ENCODE measurements at places on chromosomes 1 and 21.

DNA sequence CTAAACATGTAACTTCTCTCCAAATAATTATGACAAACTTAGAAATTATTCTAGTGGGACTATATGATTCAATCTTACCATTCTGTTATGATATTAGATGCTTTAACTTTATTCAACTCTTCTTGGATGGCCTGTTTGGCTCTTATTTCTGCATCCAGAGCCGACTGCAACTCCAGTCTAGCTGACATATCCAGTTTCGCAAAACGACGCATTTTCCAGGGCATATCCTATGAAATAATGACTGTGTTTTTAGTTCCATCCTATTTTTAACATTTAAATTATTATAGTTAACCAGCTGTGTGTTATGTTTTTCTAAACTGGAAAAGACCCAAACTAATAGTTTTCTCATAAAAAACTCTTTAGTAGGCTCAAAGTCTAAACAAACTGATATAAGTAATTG is 133.7 kb downstream of the COQ8A start:
- no peak for DNase-seq

DNA sequence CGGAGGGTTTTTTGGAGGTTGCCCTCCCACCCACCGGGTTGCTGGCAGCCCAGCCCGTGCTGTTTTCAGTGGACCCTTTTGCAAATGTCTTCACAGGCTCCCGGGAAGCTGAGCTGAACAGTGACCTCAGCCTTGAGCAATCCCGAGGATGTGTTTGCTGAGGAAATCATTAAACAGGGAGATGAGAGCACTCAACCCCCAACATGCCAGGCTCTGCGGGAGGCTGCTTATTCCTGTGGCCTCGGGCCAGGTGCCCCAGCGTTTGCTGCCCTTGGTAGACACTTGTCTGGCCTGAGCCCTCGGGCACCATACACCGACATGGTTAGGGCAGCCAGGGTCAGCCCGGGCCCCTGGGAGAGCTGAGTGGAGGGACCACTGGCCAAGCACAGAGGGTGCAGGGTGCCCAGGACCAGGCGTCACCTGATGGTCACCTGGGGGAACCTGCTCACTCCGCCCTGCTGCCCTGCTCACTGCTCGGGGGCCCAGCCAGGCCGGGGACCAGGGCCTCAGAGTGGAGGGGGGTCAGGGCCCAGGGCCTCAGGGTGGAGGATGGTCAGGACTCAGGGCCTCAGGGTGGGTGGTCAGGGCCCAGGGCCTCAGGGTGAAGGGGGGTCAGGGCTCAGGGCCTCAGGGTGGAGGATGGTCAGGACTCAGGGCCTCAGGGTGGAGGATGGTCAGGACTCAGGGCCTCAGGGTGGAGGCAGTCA is 42.5 kb upstream of the POFUT2 start:
- DNase-seq, result no peak

DNA sequence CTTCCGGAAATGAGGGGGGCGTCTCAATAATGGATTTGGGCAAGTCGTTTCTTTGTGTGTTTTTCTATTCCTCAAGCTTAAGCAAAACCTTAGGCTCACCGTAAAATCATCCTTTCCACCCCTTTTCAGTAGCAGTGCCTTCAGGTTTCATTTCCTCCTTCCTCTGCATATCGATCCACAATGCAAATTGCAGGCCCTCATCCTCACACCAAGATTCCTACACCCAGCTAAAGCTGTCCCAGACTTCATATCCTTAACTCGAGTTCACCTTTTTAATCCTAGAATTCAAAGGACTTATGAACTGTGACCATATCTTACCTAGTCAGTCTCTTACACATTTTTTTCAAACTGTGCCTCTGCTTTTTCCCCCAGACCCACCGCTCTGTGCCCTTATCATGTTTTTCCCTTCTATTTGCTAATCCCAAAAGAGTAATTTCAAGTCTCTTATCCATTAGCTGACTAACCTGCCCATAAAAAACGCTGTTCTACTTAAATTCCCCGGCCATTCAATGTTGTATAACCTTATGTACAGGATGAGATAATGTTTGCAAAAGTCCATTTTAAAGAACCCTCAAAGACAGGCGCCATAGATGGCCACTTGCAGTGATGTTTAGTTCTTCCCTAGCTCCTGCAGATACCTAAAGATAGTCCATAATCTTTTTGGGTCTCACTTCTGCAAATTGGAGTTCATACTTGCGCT is 1.5 kb downstream of the AKIRIN1 start:
- DNase-seq, result peak; percentile 45

DNA sequence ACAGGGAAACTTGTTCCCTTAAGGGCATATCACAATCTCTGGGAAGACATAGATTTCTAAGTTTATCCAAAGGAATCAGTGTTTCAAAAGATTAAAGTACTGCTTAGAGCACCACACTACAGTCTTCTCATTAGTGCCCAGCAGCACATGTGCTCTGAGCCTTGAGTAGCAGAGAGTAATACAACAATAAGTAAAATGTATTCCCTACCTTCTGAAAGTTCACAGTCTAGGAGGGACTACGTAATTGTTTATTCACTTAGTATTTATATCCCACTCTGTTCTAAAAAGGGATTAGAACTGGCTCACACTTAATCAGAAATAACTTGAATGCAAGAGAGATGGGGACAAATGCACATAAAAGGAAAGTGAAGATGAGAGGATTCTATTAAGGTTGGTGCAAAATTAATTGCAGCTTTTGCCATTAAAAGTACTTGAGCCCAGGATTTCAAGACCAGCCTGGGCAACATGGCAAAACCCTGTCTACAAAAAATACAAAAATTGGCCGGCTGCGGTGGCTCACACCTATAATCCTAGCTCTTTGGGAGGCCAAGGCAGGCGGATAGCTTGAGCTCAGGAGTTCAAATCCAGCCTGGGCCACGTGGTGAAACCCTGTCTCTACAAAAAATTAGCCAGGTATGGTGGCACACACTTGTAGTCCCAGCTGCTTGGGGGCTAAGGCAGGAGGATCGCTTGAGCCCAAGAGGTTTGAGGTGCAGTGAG is 9.0 kb downstream of the SYNC start:
- DNase-seq, result no peak

DNA sequence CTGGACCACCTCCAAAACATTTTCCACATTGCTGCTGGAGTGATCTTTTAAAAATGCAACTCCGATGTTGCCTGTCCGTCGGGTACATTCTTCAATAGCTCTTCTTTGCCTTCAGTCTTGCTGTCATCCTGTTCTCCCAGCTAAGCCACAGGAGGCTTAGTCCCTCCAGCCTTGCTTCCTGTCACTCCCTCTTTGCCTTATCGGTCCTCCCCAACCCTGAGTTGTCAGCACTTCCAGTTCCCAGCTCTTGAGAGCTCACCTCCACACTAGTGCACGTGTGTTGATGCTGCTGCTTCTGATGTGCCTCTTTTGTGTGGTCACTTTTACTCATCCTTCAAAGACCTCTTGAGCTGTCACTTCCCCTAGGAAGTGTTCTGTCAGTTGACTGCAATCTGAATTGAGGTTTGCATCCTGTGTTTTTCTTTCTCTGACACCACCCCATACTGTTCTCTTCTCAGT is 15.3 kb downstream of the UCK2 start:
- peak; percentile 38 for DNase-seq

DNA sequence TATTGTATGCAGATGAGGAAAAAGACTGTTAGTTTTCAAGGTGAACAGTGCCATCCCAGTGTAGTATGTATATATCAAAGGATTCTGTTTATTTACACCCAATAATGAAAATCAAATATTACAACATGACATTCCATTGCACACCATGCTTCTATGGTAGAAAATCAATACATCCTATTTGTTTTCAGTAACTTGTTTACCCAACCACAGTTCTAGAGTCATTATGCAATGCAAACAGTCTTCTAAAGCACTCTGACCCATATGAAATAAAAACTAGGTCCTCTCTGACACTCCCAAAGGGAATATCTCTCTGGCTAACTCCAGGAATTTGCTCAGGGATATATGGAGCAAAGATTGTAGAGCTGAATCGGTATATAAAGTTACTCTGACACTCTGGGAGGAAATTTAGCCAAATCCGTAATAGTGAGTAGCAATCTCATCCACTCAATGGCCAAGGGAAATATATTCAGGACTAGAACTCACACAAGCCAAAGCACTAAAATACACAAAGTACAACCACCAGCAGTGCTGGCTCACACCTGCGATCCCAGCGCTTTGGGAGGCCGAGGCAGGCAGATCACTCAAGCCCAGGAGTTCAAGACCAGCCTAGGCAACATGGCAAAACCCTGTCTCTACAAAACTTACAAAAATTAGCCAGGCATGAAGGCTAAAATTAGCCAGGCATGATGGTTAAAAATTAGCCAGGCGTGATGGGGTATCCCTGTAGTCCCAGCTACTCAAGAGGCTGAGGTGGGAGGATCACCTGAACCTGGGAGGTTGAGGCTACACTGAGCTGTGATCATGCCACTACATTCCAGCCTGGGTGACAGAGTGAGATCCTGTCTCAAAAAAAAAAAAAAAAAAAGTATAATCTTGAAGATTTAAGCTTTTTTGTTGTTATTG is 75.2 kb downstream of the RERE start:
- no peak for DNase-seq

DNA sequence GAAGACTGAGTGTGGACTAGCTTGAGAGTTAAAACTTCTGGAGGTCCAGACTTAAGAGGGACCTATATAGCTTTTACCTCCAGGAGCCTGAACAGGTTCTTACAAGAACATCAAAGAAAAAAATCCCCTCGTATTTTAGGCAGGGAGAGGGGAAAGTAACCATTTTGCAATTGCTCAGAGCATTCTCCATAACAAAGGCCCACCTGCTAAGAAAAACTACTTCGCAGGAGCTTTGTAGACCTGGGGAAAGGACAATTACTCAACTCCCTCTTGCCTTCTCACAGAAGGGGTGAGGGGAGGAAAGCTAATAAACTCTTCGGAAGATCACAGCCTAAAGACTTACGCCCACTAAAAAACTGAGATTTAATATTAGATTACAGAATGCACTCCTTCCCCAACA is 86.3 kb downstream of the RERE start:
- DNase-seq, result no peak

- DNase-seq, result peak; percentile 85
These were observed 93.2 kb downstream of the CTH start for GRCh38 chr1:70504176-70504820.

DNA sequence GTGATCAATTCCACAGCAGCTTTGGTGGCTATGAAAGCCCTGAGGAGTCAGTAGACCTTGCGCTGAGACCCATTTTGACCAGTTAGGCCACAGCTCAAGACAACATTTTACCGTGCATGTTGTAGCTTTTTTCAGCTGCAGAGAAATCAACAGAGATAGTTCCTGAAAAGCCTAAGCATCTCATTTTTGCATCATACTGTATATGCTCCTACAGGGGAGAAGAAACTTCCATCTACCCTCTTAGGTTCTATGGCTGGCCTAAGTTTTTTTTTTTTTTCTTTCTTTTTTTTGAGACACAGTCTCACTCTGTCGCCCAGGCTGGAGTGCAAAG is 24.8 kb upstream of the EYA3 start:
- DNase-seq, result no peak

DNA sequence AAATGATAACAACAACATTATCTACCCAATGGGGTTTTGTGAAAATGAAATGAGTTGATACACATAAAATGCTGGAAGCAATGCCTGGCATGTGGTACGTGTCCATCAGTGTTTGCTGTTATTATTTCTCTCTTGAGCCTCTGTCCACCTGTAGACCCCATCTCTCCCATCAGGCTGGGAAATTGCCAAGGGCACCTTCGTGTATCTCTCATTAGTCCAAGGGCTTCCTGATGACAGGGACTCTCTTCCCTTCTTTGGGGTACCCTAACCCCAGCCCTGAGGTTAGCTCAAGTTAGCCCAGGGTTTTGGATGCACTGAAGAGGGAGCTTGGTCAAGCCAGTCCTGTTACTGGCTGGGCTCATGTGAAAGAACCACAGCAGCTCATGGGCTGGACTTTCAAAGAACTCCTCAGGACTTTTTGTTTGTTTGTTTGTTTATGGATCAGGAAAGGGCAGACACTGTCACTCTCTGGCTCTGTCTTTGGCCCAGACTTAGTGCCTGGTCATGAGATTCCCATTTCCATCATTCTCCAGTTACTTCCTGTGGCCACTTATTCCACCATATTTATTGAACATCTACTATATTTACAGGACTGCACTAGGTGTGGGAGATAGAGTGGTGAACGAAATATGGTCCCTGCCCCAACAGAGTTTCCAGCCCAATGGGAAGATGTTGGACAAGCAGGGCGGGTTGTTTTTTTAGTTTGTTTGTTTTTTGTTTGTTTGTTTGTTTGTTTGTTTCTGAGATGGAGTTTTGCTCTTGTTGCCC is 57.4 kb downstream of the NAV1 start:
- DNase-seq, result no peak

- no peak for DNase-seq
These were observed 3.3 kb downstream of the TMEM53 start for GRCh38 chr1:44670751-44671640.

DNA sequence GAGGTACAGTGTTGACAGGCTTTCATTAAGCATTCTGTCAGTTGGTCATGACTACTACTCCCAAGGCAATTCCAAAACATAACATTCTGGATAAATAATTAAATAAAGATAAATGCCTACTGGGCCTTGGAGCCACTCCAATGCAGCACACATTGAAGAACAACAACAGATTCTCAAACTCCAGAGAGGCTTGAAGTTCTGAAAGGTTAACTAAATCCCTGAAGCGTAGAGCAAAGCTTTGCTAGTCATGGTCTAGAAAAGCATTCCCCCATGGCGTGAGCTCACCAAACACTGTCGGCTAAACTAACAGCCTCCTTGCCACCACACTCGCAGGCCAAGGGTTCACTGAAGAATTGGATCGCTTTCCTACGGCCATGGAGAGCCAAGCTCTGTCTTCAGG is 268.0 kb downstream of the ATG4C start:
- DNase-seq, result no peak

GRCh38 chr1:45444609-45445131 is 46.3 kb downstream of the TESK2 start:
- no peak for DNase-seq

- DNase-seq, result no peak
These were observed 80.8 kb upstream of the RAB4A start for GRCh38 chr1:229190057-229190575.

DNA sequence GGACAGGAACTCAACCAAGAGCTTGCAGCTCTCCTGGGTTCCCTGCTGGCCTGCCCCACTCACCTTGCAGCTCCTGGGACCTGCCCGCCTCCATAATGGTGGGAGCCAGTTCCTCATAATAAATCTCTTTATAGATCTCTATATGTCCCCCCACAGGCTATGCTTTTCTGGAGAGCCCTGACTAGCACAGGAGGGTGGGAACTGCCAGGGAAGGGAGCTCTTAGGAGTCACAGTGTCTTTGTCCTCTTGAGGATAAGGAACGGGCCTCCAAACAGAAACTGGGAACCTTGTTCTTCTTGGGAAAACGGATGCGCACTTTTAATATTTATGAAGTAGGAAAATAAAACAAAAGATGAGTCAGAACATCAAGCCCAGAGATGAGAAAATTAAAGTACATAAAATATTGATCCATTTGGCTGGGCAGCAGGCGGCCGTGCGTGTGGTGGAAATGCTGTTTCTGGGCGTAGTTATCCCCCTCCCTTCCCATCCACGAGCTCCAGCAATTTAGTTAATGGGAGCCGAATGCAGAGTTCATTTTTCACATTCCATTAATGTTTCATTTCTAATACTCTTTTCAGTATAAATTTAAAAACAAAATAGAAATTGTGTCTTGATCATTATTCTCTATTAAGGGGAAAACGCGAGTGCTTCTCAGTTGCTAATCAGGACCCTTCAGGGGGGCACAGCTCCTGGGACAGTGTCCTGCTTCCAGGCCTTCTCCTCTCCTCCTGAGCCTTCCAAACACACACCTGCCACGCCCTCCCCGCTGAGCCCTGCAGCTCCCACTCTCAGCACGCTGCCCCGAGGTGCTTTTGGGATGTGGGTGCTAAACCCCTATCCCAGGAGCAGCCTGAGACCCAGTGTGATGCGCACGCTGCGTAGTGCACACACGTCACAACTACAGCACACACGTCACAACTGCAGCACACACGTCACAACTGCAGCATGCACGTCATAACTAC is 323.3 kb upstream of the AJAP1 start:
- no peak for DNase-seq
